A549 treated with GW870086 at 1 μM for 4 hours (cell line): ENCODE measurements at places on chromosomes 6 and 20. TPM values are rescaled to one million over a fixed set of nuclear protein-coding genes. Genes with fewer than 3 reads are reported as not detected.

The GPR6 gene
- total RNA-seq = not detected in 5 replicates

The MLIP gene
- total RNA-seq = 0.13 TPM in 1 of 5 replicates, not detected in the others

The XRN2 gene
- 86.9 to 109 TPM (median 98.4 TPM) in 5 replicates for total RNA-seq

The PRSS35 gene
- 0.07 to 0.15 TPM (median 0.09 TPM) in 4 of 5 replicates, not detected in the other for total RNA-seq

The RBM24 gene
- total RNA-seq = 6.5 to 9.3 TPM (median 7.9 TPM) in 5 replicates

The SEMG1 gene
- total RNA-seq = not detected in 5 replicates

The CCN5 gene
- 24.2 to 35.6 TPM (median 26.0 TPM) in 5 replicates for total RNA-seq

The SPATA2 gene
- 6.9 to 9.0 TPM (median 8.4 TPM) in 5 replicates for total RNA-seq

The OGFR gene
- total RNA-seq = 40.7 to 46.4 TPM (median 43.3 TPM) in 5 replicates
